Stimulated activated CD4-positive, alpha-beta T cell treated with anti-CD3 and anti-CD28 coated beads, Interleukin-15, amount 100 ng/mL, for 1 hour (primary cell): ENCODE measurements at places on chromosomes 7 and 10.

GRCh38 chr10:71605263-71605962 is 114.2 kb downstream of the C10orf105 start:
- DNase-seq, result no peak

- DNase-seq, result no peak
Measured at GRCh38 chr7:109842386-109842785, 1248.5 kb upstream of the LRRN3 start.

- no peak for DNase-seq
Measured at GRCh38 chr10:74363727-74364126, 212.7 kb downstream of the ADK start.

DNA sequence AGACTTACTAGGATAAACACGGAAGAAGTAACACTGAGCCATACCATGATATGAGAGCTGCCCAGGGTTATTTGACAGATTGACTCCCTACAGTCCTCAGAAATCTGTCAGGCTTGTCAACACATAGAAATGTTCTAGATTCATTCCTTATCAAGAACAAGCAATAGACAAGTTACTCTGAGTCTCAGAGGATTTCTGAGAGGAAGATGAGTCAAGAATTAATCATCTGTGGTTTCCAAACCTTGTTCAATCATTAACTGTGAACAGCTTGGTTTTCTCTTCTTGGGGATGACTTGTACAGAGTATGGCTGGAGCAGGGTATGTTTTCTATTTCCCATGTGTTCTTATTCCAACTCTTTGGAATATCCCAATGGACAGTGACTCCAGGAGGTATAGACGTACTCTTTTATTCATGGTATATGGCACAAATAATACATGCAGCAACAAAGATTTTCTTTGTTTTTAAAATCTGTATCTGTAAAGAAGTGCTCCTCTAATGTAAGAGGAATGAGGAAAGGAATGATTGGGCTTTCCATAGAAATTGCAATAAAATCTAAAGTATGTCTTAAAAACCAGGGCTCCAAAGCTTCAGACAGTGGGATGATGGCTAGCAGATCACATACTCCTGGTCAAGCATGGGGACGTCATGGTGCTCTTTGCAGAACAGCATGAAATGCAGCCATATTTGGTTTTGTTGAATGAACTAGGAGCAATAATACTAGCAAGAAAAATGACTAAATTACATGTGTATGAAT is 11.9 kb upstream of the SFR1 start:
- DNase-seq, result no peak

DNA sequence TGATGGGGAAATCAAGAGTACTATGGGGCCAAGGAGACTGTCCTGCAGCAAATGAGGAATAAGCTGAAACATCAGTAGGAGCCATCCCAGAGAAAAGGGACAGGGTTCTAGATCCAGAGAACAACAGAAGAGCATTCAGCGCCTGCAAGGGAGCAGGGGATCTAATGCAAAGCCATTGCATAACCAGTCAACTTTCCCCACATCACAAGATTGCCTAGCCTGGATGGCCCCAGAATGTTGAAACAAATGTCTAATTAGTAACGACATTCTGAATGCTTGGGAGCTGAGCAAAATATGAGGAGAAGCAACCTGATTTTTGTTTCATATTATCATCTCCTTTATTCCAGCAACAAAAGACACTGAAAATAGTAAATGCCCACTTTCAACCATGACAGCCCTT is 2.7 kb upstream of the MPP7 start:
- DNase-seq, result no peak

- peak; percentile 69 for DNase-seq
Measured at GRCh38 chr10:110226926-110227641, 19.7 kb downstream of the MXI1 start.

- DNase-seq, result no peak
Measured at GRCh38 chr10:62159351-62159750, 109.3 kb downstream of the RTKN2 start.

DNA sequence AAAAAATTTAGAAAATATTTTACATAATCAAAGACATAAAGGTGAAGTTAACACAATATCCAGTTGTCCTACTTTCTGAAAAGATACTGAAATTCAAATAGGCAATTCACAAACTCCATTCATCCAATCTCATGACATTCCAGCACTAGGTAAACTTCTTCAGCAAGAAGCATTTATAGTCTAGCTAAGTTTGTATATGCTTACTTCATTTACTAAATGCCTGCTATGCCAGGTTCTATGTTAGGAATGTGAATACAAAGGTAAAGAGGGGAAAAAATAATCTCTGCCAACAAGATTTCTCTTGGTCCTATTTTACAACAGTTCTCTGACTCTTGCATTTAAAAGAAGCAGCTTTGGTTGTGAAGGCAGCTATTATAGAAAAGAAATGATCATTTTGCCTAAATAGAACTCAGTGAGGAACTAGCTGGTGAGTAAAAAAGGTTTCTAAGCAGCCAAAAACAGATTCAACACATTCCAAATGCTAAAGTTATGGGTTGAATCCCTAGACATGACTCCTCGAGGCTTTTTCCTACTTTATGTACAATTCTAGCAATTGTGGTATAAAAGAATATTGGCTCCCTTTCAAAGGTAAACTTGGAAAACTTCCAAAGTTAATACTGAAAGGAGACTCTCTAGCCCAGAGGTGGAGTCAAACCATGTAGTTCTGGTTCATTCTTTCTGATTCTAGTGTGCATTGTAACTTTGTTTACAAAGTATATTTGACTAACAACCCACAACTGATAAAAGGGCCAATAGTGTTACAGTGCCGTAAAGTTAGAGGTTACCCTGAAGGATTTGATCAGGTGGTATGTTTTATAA is 30.9 kb upstream of the KLHL7 start:
- DNase-seq, result no peak

DNA sequence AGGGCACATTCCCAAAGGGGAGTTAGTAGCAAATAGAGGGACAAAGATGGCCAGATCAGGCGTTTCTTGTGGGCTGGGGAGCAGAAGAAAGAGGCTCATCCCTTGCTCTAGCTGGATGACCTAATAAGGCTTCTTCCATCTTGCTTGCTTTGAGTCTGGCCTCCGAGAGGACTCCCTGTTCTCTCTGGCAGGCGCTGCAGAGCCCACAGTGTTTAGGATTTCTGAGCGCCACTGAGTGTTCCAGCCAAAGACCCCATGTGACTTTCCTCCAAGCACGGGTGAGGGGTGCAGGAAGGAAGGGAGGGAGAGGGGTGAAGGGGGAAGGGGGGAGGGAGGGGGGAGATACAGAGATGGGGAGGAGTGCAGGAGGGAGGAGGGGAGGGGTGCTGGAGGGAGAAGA is 203.8 kb upstream of the SVIL start:
- DNase-seq, result no peak

DNA sequence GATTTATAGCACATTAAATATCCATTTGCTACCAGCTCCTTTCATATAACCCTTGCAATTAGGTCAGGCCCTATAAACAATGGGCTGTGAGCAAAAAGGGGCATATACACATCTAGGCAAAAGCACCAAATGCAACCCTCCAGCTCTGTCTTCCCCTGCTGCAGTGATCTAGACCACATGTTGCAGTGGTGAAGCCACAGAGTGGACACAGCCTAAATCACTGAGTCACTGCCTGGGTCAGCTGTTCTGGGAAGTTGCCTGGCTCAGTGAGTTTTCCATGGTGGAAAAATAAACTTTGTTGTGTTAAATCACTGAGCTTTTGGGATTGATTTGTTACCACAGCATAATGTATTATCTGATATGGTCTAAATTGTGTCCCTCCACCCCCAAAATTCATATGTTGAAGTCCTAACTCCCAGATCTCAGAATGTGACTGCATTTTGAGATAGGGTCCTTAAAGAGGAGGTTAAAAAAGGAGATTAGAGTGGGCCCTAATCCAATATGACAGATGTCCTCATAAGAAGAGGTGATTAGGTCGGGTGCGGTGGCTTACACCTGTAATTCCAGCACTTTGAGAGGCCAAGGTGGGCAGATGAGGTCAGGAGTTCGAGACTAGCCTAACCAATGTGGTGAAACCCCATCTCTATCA is 70.4 kb downstream of the ZFAND4 start:
- no peak for DNase-seq

- DNase-seq, result no peak
Measured at GRCh38 chr7:11754123-11754522, 77.9 kb downstream of the THSD7A start.

GRCh38 chr10:35795131-35795824 is 153.2 kb upstream of the FZD8 start:
- no peak for DNase-seq

DNA sequence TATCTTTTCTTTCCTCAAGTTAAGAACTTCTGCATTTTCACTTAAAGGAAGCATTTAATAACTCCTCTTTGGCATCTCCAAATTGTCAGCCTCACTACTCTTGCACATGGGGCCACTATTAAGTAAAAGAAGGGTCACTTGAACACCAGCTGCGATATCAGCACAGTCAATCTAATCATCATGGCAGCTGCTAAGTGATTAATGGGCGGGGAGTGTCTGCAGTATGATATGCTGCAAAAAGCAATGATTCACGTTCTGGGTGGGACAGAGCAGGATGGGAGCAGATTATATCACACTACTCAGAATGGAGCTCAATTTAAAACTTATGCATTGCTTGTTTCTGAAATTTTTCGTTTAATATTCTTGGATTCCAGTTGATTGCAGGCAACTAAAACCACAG is 447.4 kb upstream of the PFKP start:
- no peak for DNase-seq

- DNase-seq, result no peak
Measured at GRCh38 chr7:31828520-31828919, 141.5 kb downstream of the PPP1R17 start.

DNA sequence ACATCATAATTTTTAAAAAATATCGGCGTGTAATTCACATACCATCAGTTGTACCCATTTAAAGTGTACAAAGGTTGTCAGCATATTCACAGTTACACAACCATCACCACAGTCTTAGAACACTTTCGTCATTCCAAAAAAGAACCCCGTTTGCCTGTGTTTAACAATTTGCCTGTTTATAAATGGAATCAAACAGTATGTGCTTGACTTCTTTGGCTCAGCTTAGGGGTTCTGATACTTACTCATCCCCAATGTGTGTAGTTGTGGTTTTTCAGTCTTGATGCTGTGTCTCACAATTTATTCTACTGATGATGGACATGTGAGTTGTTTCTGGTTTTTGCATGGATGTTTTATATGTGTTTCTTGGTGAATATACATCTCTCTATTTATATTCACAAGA is 50.0 kb downstream of the PRPF18 start:
- no peak for DNase-seq

DNA sequence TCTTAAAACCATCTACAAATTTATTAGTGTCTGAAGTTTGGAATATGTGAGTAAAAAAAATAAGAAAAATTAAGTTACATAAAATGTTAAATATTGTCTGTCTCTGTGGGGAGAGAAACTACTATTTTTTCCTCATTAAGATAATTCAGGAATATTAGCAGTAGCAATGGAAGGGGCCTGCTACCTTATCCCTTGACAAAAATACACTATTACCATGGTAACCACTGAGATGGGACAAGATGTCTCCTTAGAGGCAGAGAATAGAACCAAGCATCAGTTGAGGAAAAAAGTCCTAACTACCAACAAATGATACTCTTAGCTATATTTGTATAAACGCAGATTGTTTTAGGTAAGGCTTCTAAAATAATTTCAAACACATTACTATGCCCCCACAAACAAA is 150.7 kb upstream of the LSM8 start:
- no peak for DNase-seq

GRCh38 chr10:126906704-126907422 is 1.6 kb downstream of the DOCK1 start:
- DNase-seq, result no peak

GRCh38 chr7:119842337-119842736 is 430.6 kb upstream of the KCND2 start:
- no peak for DNase-seq
